ENCODE measurements at places on chromosomes 4 and X. TPM values are rescaled to one million over a fixed set of nuclear protein-coding genes. Genes with fewer than 3 reads are reported as not detected.

GRCh38 chr4:143658336-143658735, 42.1 kb downstream of the FREM3 start:
- DNase-seq: no peak

DNA sequence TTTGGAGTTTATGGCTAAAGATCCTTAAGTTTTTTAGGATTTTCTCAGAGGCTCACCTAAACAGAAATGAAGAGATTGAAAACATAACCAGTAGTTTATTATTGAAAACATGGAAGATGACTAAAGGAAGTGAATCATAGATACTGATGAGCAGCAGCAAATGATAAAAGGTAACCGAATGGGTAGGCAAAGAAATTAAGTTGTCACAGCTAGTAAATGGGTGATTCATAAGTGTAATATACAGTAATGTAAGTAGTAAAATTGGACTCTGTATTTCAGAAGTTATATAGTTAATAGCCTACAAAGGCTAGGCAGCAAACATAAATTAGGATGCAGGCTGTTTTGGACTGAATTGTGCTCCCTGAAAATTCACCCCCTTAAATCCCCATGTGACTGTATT, 59.0 kb upstream of the ADGRA3 start:
- peak; percentile 31 for DNase-seq

GRCh38 chr4:7341491-7342222, 93.1 kb downstream of the PSAPL1 start:
- DNase-seq: no peak

GRCh38 chrX:133290076-133290475, 71.9 kb upstream of the TFDP3 start:
- no peak for DNase-seq

DNA sequence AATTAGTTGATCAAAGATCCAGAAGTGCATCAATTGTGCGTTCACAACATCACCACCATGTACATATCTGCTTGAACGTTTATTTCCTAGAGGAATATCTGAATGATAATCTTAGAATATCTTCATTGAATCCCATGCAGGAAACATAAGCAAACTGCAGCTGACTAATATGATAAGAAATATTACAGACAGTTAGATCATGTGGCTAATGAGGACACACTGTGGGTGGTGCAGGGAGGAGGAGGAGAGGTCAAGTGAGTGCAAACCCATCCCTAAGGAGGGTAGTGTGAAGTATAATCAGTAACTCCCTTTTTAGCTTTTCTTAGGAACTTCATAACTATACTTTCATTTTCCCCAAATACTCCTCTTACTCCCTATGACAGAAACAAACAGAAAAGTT, 58.3 kb upstream of the HPGD start:
- no peak for DNase-seq

DNA sequence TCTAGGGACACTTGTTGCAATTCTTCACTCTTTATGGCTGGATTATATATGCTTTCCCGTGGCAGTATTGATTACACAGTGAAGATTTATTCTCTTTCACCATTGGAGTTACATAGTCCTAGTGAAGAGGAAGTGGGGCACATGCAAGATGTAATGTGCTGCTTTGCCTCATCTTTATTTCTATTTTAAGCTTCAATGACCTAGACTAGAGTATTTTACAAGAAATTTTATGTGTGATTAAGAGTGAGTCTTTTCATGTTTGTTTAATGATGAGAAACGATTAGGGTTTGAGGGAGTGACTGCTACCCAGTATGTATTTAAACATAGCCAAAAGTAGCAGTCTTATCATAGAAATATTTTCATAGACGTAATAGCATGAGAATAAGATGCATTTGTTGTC, 30.8 kb downstream of the DIAPH2 start:
- DNase-seq: peak; percentile 78

DNA sequence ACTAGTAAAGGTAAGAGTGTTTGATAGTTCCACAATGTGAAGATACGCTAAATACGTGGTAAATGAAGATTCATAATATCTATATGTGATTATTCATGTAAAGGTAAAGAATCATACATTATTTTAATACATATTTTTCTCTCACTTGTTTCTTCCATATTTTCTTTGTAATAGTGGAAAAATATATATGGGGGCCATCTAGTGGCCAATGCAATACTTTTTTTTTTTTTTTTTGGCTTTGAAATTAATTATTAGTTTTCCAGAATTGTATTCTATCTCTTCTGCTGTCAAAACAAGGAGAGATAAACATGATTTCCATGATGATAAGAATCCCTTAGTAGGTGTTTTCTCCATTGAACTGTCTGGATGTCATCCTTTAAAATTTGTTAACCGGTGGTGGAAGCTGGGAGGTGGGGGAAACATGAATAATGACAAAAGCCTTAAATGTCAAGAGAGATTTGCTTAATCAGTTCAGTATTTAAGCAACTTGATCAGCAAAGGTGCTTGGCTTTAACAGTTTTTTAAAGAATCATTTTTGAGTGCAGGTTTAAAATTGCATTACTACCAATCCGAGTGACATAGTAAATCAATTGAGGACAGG, 508.7 kb upstream of the HTR2C start:
- no peak for DNase-seq

- DNase-seq: no peak
Observed at GRCh38 chr4:8762356-8762755, 109.3 kb downstream of the HMX1 start.

GRCh38 chr4:168059251-168059650, 33.1 kb upstream of the ANXA10 start:
- peak; percentile 66 for DNase-seq

DNA sequence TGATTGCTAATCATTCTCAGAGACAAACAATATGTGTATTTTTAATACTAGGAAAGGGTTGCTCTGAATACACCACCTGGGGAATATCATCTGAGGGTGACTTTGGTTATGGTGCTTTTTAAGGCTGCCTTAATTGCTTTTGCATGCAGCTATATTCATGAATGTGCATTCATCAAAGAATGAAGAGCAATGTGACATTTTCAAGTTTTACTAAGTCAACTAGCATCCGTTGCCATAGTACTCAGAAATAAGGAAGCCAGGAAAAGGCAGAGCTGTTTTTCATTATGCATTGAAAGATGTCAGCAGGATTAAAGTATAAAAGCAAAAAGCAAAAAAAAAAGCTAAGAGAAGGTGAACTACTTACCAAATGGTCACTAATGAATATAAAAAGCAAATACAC, 67.4 kb upstream of the PCDH18 start:
- no peak for DNase-seq

- peak; percentile 5 for DNase-seq
Observed at GRCh38 chr4:81369886-81370285, 101.8 kb downstream of the RASGEF1B start.

The P2RY4 gene
- not detected for total RNA-seq

The SPATA4 gene
- 0.15 TPM for total RNA-seq

The TEX11 gene
- total RNA-seq: not detected

The CT55 gene
- not detected for total RNA-seq

The HSFX4 gene
- not detected for total RNA-seq

All from PC-3 (cell line).